ENCODE measurements at places on chromosomes 16 and 17.

DNA sequence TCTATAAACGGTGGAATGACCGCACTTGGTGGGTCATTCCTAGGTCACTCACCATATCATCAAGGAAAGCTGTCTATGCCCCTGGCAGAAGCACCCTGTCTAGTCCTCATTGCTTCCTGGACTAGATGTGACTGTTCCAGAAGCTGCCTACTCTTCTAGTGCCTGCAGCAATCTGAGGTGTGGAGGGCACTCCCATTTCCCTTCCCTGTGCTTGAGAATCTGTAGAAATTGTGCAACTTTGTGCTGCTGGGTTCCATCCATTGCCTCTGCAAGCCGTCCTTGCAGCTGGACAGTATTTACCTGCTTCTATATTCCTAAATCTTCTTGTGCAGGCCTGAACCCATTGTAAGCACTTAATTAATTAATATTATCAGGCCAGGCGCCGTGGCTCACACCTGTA, 52.1 kb downstream of the CACNG3 start:
- DNase-seq: no peak

GRCh38 chr16:35255186-35255803, 1795.9 kb downstream of the TP53TG3F start:
- DNase-seq: no peak

DNA sequence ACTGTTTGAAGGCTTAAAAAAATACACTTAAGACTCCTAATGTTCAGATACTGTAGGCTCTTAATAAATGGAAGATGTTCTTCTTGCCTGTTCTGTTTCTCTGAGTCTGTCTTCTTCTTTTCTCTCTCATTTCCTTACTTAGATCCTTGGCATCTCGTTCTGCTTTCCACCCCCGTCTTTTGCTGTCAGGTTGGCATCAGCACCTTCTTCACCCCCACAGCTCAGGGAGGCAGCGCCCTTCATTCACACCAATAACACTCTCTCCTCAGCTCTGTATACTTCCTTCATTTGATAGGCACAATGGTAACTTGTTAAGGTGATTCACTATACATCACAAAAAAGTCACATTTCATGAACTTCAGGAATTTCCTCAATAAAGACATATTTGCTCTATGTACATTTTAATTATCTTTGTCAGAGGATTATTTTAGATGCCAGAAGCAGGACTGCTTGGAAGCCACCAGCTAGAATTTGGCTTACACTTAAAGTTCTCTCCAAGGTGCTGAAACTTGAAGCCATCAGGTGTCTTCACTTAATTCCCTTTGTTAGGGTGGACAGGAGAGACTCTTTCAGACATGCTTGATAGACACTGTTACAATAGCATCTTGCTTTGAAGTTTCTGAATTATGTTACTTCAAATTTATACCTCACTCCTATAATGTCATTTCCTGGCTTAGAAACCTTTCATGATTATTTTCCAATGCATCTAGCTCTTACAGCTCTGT, 670.1 kb upstream of the C16orf82 start:
- no peak for DNase-seq

DNA sequence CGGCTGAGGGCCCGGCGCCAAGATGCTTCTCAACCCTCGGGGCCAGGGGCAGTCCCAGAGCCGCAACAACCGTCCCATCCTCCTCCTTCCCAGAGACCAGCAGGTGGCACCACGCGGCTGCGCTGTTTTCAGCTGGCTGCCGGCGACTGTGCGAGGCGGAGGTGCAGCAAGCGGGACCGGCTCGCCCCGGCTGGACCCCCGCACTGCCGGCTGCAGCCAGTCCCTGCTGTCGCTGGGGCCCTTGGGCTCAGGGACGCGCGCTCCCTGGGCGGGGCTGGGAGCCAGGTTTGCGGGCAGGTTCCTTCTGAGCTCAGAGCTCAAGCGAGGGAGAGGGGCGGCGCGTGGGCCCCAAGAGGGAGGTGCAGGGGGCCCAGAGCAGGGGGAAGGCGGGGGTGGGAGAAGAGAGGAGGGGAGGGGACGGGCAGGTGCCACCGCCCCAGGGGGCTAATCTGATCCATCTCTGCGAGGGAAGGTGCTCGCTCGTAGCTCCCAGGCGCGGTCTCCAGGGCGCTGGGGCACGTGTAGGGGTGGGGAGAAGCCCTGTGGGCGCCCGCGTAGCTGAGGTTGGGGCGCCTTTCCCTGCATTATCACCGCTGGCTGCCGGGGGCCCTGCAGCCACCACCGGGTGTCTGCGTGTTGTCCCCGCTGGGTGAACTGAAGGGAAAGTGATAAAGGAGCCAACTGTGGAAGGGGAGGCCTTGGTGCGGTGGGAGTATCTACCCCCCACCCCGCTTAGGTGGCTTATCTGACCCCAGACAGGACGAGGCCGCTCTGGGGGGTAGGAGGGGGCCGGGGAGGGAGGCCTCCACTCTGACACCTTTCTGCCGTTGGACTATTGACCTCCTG, 24.2 kb downstream of the STAT5A start:
- peak; percentile 82 for DNase-seq

- DNase-seq: no peak
Measured at GRCh38 chr16:53817117-53817755, 113.3 kb downstream of the FTO start.

GRCh38 chr16:25317732-25318316, 60.2 kb upstream of the ZKSCAN2 start:
- no peak for DNase-seq

DNA sequence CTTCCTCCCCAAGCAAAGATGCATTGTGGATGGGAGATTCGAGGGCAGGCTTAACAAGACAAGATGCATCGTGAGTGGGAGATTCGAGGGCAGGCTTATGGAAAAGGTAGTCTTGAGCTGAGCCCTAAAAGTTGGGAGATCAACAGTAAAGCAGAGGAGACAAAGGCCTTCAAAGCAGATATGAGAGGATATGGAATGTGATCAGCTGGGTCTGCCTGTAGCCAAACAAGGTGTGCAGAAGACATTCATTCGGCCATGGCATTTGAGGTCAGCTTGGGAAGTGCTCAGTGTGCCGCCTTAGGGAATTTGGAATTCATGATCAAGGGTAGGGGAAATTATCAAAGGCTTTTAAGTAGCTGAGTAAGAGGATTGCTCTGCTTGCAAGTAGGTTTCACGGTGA, 39.5 kb downstream of the DNAH9 start:
- no peak for DNase-seq

DNA sequence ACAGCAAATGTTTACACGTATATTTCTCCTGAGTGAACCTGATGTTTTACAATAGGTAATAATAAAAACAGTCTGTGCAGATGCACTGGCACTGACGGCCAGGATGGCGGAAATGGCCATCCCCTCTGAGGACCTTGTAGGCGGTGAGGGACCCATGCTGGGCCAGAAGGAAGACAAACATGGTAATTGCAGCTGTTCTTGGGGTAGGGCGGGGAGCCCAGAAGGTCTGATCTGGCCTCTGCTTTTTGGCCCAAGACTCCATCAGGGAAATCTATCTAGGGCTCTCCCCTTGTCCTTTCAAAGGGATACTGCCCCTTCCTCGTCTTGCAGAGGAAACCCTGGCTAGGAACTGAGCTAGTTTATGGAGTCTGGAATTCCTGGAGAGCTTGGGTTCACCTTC, 7.4 kb upstream of the LGALS9 start:
- DNase-seq: no peak

- no peak for DNase-seq
Measured at GRCh38 chr17:32555611-32556310, 69.0 kb downstream of the CDK5R1 start.

- DNase-seq: no peak
Measured at GRCh38 chr17:44312396-44313104, 4.1 kb downstream of the RUNDC3A start.

DNA sequence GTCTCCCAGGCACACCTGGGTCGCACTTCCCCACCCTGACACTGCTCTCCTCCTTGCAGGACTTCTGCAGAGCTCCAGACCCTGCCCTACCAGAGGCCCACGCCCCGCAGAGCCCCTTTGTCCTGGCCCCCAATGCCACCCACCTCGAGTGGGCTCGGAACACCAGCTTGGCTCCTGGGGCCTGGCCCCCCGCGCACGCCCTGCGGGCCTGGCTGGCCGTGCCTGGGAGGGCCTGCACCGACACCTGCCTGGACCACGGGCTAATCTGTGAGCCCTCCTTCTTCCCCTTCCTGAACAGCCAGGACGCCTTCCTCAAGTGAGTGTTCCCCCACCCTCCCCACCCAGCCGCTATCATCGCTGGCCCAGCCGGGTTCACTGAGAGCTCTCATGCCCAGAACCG, 79.6 kb downstream of the MGAT5B start:
- DNase-seq: no peak

DNA sequence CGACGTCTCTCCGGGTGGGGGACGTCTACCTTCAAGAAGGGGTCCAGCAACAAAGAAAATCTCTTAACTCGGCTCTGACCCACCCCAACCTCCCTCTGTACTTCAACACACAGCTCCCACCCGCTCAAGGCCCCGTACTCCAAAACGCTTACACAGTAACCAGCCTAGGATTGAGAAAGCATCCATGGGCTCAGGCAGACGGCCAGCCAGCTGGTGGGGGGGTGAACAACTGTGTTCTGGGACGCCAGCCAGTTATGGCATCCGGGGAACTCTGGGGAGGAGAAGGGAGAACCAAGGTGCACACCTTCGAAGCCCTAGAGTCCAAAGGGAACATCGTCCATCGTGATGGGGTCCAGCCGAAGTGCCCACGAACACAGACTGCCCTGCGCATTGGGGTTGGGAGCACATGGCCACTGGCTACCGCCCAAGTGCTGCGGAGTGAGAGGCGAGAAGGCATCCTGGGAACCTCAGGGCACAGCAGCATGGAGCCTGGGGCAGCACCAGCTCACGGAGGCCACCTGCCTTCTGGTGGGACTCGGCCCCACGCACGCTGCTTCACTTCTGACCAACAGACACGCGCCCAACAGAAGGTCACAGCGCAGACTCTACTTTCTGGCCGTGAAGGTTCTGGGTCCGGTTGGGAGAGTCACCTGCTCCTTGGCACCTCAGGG, 14.3 kb downstream of the SLC16A3 start:
- no peak for DNase-seq

GRCh38 chr16:24749310-24749709, 19.9 kb downstream of the TNRC6A start:
- DNase-seq: no peak

DNA sequence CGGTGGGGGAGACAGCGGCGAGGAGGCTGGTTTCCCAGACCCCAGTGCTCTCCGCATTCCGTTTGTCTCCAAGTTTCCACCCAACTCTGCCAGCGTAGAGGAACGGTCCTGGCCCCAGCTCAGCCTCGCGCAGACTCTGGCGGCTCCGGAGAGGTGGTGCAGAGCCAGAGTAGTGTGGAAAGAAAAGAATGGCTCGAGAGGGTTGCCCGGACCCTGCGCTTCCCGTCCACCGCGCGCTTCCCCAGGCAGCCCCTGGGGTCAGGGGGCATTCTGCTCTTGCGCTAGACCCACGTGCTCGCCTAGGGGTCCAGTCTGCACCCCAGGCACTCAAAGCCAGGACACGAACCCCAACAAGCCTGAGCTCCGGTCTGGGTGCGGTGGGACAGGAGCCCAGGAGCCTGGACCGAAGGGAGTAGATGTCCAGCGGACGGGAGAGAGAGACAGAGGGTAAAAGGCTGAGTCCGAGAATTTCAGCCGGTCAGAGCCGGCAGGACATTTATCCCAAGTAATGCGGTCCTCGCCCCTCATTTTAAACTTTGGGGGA, 3.8 kb downstream of the PMP22 start:
- DNase-seq: no peak

- DNase-seq: no peak
Measured at GRCh38 chr16:85238233-85238647, 126.0 kb upstream of the CIBAR2 start.

- DNase-seq: no peak
Measured at GRCh38 chr16:14203166-14203565, 132.0 kb downstream of the MRTFB start.

- DNase-seq: no peak
Measured at GRCh38 chr16:50280932-50281331, 14.6 kb downstream of the ADCY7 start.

DNA sequence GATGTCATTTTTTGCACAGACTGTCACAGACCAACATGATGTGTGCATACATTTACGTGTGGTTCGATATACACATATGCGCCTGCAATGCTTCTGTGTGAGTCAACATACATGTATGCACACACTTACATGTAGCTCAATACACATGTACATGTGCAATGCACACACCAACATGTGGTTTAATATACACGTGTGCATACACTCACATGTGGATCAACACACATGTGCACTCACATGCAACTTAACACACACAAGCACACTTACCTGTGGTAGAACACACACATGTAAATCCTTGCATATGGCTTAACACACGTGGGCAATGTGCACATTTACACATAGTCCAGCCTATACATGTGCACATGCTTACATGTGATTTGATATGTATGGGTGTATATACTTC, 97.5 kb downstream of the CYLD start:
- no peak for DNase-seq

- DNase-seq: peak; percentile 40
Measured at GRCh38 chr17:41917679-41918313, 955 bp downstream of the ACLY start.

- DNase-seq: no peak
Measured at GRCh38 chr16:50103764-50104163, 38.0 kb downstream of the HEATR3 start.
